ENCODE measurements at places on chromosomes 1 and 21.

DNA sequence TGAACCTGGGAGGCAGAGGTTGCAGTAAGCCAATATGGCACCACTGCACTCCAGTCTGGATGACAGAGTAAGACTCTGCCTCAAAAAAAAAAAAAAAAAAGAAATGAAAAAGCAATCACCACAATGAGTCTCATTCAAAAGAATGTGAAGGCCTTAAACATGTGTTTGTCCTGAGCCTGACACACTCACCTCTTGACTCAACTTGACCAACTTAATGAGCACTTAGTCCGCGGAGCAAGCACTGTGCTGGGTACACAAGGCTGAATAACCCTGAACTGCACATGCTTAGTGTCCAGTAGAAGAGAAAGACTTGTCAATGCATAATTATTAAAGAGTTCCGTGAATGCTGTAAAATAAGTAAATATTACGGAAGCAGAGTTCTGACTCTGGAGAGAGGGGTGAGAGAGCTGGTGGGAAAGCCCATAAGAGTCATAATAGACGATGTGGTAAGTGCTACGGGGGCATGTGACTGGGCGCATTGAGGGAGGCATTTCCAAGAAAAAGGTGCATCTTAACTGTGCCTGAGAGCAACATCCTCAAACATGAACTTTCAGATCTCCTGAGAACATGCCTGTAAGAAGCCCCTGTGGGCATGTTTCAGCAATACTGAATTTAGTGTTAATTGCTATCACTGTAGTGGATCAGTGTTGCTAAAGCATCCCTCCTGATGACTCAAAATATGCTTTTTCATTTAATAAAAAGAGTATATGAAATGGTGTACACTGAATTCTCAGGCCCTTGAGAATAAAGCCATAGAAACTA lies 27.2 kb downstream of the MCOLN2 start:
- no peak for DNase-seq

DNA sequence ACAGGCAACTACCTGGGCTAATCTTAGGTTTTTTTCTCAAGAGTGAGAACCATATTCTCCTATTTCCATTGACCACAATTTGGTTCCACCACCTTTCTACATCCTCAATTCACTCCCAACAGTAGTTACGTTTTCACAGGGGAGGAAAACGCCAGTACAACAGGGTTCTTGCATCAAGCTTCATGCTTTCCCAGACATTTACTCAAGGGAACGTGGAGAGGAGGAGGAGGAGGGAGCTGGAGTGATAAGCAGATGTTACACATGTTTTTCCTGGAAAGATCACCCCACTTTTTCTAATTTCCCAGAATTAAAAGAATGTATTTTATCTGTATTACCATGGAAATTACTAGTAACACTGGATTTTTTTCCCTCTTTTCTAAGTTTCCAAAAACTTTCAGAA lies 58.3 kb downstream of the RGS5 start:
- DNase-seq = no peak

- no peak for DNase-seq
Measured at GRCh38 chr1:94215955-94216354, 21.4 kb downstream of the ARHGAP29 start.

DNA sequence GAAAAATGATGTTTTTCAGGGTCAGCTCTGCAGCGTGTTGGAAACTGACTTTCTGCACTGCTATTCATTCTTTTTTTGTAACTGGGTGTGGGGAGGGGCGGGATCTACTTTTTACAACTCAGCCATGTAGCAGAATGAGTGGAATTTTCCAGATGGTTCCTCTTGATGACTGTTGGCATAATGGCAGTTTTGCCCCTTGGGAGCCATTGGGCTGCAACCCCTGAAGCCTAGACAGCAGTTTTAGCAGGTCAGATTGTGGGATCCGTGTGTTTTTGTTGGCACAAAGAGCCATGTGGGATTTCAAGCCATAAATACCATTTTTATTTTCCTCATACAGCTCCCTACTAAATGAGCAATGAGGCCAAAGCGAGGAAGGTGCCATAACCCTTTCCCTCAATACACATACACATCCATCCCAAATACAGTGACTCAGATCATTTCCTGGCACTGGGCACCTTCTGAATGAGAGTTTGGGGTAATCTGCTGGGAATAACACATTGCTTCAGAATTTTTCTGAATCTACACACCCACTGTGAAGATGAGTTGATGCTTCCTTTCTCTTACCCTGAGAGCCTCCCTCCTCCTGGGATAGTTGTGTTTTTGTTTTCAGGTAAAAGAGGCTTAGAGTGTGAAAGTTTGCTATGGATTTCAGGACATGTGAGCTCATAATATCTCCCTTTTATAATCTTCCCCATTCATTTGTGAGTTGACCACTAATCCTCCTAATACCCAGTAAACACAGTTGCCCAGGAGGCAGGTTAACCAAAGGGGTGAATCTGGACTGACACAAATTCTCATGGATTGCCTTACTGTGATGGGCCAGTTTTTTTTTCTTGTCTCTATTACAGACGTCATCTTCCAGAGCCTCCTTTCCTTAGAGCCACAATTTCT lies 13.1 kb downstream of the S100A10 start:
- DNase-seq = no peak

- DNase-seq = no peak
Measured at GRCh38 chr1:193070386-193070753, 11.0 kb downstream of the RO60 start.
